ENCODE measurements at places on chromosomes 4 and X.
A peak's percentile ranks its signal among the peaks of the same experiment; 100 is the strongest.

DNA sequence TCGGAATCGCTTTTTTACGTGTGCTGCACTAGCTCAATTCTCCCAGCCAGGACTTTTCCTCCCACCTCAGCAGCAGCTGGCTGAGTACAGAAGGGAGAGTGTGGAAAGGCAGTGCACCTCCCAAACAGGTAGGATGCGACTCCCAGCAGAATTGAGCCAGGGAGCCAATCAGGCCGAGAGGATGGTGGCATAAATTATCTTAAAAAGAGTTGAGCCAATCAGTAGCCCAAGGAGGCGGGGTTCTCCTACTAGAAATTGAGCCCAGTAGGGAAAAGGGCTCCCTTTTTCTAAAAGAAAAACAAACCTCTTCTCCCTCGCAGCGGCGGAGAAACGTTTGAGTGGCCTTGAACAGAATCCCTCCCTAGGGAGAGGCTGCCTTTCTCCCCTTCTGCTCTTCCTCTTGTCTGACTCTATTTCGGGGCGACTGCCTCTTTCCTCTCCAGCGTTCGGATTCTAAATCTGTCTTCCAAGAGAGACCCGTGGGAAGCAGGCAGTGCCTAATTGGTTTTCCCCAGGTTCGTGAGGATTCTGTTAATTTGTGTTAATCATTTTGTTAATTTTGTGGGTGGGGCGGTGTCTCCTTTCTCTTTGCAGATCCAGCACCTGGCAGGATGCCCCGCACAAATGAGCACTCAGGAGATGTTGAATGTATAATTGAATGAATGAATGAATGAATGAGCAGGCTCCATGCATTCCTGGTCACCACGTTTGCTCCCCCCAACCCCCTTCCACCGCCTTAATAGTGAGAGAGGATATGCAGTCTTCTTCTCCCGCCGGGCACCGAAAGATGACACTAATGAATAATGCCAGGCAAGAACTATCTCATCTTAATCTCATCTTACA lies at the start of gene GABRG1:
Gene GABRG1, minus strand, starts transcription at position 142 of the 843 bp plus-strand sequence. Its CDS starts 141 bp downstream, at position 1.
- no peak for DNase-seq

GRCh38 chr4:96703265-96703664 lies 863.4 kb downstream of the PDHA2 start:
- no peak for DNase-seq

- DNase-seq = no peak
Measured at GRCh38 chr4:165761963-165762362, 111.1 kb upstream of the TLL1 start.

GRCh38 chr4:22029803-22030202 lies 81.2 kb upstream of the KCNIP4 start:
- no peak for DNase-seq

DNA sequence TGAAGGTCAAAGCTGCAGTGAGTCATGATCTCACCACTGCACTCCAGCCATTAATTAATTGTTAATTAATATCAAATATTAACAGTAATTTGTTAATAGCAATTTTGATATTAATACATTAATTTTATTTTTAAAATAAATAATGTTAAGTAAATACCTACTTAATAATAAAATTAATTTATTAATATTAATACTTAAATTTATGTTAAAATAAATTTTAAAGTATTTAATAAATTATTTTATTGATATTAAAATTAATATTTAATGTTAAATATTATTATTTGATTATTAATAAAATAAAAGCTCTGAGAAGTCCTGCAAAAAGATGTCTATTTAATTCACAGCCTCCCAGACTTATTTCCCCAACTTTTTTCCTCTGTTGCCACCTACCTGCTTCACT lies 25.1 kb upstream of the TRIM2 start:
- no peak for DNase-seq

DNA sequence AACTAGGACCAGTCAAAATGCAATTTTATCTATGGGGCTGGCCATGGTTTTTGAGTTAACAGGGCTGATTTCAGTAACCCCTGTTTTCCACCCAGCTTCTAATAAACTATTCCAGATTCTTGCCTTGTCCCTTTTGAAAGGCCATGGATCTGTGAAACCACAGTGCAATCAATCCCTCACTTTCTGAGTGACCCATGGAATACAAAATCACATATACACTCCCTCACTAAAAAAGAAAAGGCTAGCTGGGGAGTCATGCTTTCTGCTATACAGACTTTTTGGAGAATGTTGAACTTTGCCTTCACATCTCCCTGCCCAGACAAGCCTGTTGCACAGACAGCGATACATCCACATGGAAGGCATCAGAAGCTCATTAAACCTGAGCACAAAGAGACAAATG lies 47.9 kb downstream of the MAD2L1 start:
- DNase-seq = no peak

- DNase-seq = no peak
Measured at GRCh38 chr4:24754571-24754970, 40.8 kb upstream of the SOD3 start.

DNA sequence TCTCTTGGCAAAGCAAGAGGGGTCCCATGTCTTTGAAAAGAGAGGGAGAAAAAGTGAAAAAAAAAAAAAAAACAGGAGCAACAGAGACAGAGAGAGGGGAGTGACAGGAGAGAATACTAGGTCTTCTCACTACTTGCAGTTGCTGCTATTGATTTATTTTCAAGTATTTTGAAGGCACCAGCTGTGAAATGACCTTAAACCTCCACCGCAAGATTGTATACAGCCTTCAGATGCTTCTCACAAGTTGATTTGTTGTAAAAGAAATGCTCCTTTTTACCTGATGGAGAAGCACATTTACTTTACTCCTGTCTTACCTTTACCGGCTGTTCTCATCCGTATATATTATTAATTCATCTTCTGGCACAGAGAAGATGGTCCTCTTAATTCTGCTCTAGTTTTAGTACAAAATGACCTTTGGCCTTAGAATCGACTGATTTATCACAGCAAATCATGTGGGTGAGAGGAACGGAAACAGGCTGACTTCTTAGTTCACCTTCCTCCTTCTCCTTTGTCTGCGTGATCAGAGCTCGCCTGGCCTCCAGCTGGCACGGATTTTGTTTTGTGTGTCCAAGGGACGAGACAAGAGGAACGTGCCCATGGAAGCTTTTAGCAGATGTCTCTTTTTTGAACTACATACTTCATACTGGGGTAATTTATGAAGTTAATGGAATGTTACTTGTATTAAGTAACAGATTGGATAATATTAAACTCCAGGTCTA lies 82.4 kb upstream of the PACRGL start:
- no peak for DNase-seq

- DNase-seq = no peak
Measured at GRCh38 chr4:154858166-154858565, 77.1 kb downstream of the RBM46 start.

GRCh38 chr4:156419080-156419685 lies 465.5 kb upstream of the CTSO start:
- DNase-seq = no peak

DNA sequence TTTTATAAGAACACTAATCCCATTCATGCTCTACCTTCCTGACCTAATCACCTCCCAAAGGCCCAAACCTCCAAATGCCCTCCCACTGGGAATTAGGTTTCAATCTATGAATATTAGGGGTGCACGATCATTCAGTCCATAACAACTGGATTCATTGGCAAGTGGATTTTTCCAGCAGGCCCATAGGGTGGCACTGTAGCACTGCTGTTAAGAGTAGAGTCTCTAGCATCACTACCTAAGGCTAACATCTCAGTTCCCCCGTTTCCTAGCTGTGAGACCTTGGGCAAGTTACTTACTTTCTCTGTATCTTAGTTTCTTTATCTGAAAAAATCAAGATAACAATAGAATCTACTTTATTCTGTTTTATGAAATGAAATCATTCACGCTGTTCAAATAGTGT lies 315.8 kb downstream of the STIM2 start:
- DNase-seq = no peak

- DNase-seq = no peak
Measured at GRCh38 chr4:143248827-143249226, 64.1 kb downstream of the USP38 start.

GRCh38 chr4:2281575-2282343 lies 19.9 kb upstream of the MXD4 start:
- DNase-seq = peak; percentile 46

GRCh38 chr4:19379191-19379708 lies 872.5 kb upstream of the SLIT2 start:
- no peak for DNase-seq

DNA sequence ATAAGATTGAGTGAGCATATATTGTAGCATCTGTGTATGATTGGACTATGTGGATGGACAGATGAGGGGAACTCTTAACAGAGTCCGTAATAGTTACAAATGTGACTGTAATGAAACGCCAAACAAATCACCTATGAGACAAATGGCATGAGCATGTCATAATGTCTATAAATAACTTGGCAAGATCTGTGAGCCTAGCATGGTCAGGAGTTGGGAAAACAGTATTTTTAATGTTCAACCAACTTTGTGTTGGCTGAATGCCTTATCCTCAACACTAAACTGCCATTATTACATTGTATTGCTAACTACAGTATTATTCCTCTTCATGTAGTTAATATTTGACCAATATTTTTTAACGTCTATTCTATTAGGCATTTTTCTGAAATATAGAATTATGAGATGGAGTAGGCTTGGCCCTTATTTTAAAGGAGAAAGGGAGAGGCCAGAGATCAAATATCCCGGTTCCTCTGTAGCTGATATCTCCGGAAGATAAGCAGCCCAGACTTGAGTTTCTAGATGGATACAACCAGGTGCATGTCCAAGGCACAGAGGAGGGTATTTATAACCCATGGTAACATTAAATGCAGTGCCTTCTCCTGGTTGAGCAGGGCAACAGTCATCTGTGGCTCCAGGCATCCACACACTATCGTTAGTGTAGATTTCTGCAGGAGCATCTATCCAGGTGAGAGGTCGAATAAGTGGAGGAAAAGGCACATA lies 32.7 kb downstream of the PF4 start:
- no peak for DNase-seq

DNA sequence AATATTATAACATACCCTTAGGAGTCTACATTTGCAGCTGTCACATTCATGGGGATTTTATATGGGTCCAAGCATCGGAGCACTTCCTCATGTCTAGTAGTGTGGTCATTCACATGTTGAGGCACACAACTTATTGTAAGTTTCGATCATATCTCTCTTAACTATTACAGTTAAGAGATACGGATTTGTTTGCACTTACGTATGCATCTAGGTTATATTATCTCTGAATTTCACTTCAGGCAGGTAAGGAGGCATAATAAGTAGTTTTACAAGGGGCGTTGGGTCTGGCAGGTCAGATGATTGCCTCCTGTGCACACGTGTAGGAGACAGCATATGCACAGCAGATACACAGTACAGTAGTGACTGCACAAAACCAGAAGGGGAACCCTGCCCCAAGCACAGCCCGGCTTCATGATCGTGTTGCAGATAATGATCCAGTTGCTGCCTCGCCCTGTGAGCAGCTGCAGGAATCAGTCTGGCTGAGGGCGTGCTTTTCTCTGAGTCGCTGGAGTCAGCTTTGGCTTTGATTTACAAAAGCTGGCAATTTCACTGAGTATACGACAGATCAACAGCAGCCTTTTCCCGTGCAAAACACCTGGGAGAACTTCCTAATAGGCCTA lies 302.9 kb upstream of the GATB start:
- no peak for DNase-seq

- no peak for DNase-seq
Measured at GRCh38 chrX:125681058-125681457, 361.4 kb downstream of the TEX13C start.

DNA sequence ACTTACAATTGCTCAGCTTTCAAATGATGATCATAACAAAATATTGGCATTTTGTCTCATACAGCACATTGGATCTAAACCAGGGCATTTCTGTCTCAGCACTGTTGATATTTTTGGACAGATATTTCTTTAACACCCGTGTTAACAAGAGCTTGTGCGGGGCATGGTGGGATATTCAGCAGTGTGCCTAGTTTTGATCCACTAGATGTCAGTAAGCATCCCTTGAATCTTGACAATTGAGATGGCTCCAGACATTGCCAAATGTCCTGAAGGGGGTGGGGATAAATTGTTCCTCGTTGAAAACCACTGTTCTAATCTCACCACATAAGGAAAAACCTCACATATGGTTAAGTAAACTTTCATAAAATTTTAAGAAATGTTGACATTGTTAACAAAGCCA lies 806.3 kb downstream of the STIM2 start:
- DNase-seq = no peak

DNA sequence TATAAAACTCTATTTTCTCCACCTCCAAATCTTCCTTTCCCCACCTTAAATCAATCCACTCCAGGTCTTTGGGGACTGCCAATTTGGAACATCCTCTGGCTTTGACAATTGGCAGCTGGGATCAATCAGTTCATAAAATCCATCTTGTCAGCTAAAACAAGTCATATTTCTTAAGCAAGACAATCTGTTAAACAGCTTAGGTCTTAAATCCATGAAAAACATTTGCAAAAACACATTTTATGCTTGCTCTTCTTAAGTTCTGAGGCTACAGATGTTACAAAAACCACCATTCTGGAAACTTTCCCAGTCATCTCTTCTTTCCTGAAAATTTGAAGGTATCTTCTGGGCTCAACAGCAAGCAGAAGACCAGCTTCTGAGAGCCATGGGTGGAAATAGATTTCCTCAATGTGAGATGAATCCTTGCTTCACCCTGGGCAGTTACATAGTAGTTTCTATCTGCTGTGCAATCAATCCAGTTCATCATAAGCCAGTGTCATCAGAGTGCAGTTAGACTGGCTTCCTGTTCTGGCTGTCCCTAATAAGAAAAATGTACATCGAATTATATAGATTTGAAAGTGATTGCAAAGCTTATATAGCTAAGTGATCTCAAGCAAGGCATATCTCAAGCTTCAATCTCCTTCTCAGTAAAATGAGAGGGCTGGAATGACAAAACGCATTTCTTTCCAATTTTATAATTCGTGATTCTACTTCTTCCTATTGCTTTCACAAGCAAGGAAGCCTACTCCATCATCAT lies 402.7 kb upstream of the INTU start:
- DNase-seq = no peak

DNA sequence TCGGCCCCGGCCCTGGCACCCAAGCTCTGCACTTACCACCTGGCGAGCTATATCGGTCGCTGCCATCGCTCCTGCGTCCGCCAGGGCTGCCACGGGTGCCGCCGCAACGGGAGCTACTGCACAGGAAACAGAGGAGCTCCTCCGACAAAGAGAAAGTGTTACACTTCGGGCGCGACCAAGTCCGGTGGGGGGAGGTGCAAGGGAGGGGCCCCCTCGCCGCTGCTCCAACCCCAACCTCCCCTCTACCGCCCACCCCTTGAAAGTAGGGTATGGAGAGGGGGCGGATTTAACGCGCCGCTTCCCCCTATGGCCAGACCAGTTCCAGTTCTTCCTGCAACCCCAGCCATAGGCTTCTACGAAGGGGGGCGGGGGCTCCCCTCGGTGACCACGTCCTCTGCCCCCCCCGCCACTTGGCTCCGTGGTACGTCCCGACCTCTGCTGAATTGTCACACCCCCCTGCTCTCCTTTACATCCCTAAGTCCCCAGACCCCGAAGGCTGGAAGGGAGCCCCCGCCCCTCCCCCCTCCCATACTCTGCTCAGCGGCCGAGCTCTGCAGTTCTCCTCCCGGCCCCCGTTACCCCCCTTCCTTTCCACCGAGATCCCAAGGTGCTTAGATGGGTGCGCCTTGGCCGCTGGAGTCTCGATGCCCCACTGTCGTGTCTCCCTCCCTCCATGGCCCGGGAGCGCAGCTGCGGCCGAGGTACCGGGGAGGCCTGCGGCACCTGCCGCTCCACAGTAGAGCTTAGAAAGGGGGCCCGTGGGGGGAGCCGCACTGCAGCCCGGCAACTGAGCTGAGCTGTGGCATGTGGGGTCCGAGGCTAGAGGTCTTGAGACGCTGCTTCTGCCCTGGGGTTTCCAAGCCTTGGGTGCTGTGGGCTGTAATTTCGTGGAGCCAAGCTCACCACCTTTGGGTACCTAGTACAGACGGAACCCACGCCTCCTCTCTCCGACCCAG lies at the start of gene SEPTIN6:
Gene SEPTIN6, minus strand, starts transcription at position 129 of the 956 bp plus-strand sequence. Its CDS starts 63 bp downstream, at position 66.
- DNase-seq = peak; percentile 85
